Stimulated activated CD4-positive, alpha-beta T cell treated with anti-CD3 and anti-CD28 coated beads, TNF-alpha, amount 100 ng/mL, for 4 hours (primary cell): ENCODE measurements at places on chromosomes 1 and 21.

DNA sequence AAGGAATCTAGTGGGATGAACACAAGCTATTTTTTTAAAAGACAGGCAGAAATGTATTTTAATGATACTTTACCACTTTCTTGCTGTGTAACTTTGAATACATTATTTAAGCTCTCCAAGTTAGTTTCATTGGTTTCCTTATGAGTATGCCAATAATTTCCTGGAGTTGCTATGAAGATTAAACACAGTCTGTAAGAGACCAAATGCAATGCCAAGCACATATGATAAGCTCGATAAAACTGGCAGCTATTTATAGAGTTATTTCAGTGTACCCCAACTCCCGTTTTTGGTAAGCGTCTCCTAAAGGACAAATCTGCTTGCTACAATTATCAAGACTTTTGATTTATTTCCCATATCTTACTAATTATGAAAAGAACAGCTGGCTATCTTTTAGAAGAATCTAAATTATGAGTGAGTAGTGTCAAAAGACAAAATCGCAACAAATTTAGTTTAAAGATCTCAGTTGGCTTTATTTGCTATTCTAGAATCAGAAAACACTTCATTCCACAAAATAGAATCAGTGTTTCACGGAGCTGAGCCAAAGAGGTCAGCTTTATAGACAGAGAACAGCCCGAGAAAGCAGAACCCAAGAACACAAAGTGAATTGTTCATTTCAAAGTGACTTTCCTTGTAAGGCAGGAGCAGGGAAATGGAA lies 7.2 kb upstream of the MAP10 start:
- no peak for DNase-seq

GRCh38 chr1:28365864-28366263 lies 3.7 kb upstream of the PHACTR4 start:
- DNase-seq, result no peak

- no peak for DNase-seq
Observed at GRCh38 chr1:223033658-223034057, 109.4 kb downstream of the TLR5 start.

GRCh38 chr1:30195424-30196134 lies 527.8 kb downstream of the MATN1 start:
- DNase-seq, result no peak

DNA sequence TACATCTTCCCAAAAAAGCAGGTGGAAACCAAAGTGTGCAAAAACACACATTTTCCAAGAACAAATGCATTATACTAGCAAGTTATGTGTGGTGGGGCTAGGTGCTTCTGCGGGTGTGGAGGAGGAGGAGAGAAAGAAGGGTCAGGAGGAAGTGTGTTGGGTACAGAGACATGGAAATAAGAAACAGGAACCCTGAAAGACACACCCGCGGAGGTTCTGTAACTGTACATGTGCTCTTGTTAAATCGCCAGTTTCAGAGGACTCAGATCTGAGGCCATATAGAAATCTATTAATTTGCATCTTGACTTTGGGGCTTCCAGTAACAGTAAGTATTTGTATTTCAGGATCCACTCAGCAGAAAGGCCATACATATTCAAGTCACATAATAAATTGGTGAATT lies 30.9 kb downstream of the ERG start:
- DNase-seq, result no peak
